ENCODE measurements at places on chromosomes 2 and 18.

DNA sequence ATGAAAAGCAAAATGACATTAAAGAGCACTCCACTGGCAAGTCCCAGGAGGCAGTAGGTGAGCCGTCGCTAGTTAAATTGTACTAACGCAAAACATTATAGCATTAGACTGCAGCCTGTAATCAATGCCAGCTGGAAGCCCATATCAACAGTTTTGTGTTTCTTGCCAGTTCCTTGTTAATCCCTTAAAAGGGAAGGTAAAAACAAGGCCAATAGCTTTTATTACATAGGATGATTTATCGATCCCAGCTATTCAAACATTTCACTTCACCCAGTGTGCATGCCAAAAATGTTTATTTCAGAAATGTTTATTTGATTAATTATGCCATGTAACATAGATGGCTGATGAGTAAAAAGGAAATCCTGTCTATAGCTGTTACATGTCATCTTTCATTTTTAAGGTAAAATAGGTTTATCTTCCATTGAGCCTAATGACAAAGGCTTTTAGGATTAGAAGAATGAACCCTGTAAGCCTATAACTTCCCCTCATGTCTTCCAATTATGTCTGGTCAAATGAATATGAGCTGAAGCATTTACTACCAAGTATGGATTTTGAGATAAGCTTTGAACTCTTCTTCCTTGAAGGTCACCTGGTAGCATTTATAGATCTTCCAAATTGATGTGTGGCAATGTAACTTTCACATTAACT lies 591.2 kb downstream of the RNF144A start:
- DNase-seq = no peak

- no peak for DNase-seq
Observed at GRCh38 chr2:171669121-171669520, 18.1 kb upstream of the DYNC1I2 start.

- DNase-seq = no peak
Observed at GRCh38 chr2:55802067-55802466, 108.4 kb upstream of the PNPT1 start.

DNA sequence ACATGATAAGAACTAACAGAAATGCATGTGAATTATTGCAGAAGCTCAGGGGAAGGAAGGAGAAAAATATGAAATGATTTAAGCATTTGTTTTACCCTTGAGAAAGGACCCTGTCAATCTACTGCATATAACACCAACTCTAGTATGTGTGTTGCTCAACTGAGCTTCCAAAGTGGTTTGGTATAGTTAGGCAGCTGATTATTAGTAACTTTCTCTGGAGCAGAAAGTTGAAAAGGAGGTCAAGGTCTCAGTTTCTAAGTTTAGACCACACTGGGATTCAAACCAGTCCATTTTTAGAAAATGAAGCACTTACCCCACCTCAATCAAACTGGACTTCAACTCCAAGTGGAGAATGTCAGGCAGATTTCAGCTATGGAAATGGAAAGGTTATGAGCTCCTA lies 123.3 kb upstream of the CDC42EP3 start:
- no peak for DNase-seq

DNA sequence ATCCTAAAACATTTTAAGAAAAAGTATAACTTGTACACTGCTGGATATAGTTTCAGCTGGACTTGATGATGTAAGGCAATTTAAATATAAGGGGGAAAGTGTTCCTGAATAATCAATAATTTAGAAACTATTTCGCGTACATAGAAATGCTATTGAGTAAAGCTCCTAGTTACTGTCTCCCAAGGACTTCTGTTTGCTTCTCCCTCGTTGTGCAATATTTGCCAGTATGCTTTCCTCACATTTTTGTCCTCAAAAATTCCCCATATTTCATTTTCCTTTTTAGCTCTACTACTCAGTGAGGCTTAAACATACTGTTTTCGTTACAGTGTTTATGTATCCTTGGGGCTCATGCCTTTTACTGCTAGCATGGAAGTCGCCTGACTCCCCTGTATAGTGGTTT lies 36.9 kb downstream of the ATP9B start:
- no peak for DNase-seq

GRCh38 chr2:96225016-96225533 lies 16.4 kb upstream of the STARD7 start:
- no peak for DNase-seq

GRCh38 chr2:176745543-176746200 lies 466.9 kb upstream of the HNRNPA3 start:
- DNase-seq = no peak

- no peak for DNase-seq
Observed at GRCh38 chr2:149360106-149360505, 29.7 kb downstream of the LYPD6 start.

- peak; percentile 49 for DNase-seq
Observed at GRCh38 chr2:10777111-10777841, 35.3 kb downstream of the PDIA6 start.

GRCh38 chr2:27958711-27959378 lies 68.3 kb downstream of the BABAM2 start:
- no peak for DNase-seq

- DNase-seq = no peak
Observed at GRCh38 chr2:54067851-54068375, 47.5 kb upstream of the ACYP2 start.

DNA sequence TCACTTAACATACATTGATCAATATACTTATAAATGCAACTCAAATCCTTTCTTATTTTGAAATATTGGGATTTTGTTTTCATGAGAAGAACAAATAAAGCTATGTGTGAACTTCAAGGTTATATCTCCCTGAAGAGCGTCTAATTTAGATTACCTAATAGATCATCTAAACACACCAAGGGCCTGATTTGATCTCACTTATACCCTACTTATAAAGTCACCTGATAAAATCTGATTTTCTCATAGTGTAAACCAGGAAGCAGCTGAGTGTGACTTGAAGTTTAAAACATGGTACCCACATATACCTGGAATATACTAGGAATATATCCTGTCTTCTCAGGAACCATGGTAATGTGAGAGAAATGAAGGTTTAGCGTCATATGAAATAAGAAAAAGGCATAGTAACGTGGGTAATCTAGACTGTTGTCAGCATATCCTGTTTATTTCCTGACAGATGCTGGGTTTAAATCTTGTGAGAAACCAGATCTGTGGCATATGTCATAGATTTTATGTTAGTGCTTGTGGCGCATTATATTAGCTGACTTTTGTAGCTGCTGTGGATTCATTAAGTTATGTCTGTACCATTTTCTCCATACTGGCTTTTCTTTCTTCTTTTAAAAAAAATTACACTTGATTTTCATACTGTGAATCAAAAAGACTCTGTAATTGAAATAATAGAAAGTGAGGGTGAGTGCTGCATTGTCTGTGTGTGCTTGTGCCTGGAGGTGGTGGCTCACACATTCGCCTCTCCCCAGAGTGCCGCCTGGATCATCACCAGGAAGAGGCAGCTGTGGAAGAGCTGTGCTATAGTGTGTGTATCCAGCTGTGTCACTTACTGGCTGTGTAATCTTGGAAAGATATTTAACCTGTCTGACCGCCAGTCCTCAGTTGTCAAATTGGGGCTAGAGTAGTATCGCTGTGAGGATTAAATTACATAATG lies 164.0 kb downstream of the MYO3B start:
- no peak for DNase-seq

GRCh38 chr2:101149241-101150192 lies 1.7 kb downstream of the TBC1D8 start:
- DNase-seq = no peak

DNA sequence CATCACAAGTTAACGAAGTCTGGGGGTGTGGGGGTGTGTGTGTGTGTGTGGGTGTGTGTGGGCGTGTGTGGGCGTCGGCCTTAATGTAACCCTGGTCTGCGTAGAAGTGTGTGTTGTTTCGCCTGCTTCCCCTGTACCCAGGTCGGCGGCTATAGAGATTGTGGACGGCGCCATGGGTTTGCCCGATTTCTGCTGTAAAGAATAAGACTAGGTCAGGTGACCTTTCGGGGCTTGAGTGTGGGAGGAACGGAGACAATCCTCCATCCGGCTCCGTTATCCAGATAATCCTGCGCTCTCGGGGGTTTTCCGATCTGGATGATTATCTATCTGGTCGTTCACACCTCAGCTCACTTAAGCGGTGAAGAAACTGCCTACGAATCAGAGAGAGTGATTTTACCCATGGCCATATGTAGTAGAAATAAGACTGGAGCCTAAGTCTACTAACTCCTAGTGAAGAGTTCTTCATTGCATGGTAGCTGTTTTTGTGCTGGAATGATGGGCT lies 543 bp downstream of the HADHB start:
- peak; percentile 87 for DNase-seq

DNA sequence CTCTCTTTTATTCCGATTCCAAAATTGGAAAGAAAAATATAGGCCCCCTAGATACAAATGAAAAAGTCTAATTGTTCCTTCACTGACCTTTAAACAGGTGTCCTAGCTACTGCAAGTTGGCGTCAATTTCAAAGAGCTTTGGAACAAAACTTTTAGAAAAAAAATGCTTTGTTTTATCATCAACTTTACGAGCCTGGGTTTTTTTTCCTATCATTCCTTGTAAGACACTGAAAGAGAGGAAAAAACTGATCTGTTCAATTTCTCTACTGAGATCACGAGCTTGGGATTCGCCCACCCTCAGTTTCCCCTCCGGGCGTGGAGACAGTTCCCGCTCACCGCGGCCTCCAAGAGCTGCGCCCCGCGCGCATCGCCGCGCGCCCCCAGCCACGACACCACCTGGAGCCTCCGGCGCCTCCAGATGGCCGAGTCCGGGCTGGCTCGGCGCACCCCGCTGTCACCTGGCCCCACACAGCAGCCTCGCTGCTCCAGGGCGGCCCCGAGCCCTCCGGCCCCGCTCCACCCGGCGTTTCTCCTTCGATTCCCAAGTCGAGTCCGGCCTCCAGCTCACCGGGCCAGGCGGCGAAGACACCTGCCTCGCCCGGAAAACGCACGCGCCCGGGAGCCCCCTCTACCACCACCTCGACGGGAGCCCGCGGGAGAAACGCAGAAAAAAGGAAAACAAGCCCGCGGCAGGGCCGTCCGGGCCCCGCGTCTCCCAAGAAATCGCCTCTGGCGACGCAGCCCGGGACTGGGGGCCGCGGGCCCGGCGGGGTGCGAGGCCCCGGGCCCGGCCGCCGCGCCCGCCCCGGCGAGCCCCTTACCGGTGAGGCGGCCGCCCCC lies 656 bp downstream of the TBC1D8 start:
- peak; percentile 86 for DNase-seq

DNA sequence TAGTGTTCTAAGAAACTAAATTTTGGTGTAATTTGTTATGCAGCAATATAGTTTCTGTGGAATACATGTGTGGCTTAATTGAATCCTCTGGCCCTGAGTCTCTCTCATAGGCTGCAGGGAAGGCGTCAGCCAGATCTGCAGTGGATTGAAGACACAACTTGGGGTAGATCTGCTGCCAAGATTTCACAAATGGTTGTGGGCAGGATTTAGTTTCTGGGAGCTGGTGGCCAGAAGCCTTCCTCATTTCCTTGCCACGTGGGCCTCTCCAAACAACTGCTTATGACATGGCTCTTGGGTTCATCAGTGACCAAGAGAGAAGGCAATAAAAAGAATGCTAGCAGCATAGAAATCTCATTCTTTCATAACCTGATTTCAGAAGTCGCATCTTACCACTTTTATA lies 28.2 kb downstream of the CCDC102B start:
- no peak for DNase-seq

- no peak for DNase-seq
Observed at GRCh38 chr2:181104512-181105115, 124.2 kb downstream of the UBE2E3 start.

DNA sequence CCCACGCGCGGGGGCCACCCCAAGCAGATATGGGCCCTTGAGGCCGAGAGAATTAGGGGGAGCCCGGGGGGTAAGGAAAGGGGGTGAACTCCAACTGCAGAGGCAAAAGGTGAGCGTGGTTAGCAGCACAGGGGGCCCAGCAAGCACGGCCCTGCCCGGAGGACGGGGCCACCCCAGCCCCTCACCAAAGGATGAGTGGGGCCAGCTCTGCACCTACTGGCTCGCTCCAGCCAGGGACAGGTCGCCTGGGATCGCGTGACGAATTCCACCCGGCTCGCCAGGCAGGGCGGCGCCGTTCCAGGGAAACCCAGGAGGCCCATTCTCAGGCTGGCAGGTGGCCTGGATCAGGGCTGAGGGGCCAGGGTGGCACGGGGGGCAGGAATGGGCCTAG lies 38.6 kb downstream of the BIN1 start:
- no peak for DNase-seq

DNA sequence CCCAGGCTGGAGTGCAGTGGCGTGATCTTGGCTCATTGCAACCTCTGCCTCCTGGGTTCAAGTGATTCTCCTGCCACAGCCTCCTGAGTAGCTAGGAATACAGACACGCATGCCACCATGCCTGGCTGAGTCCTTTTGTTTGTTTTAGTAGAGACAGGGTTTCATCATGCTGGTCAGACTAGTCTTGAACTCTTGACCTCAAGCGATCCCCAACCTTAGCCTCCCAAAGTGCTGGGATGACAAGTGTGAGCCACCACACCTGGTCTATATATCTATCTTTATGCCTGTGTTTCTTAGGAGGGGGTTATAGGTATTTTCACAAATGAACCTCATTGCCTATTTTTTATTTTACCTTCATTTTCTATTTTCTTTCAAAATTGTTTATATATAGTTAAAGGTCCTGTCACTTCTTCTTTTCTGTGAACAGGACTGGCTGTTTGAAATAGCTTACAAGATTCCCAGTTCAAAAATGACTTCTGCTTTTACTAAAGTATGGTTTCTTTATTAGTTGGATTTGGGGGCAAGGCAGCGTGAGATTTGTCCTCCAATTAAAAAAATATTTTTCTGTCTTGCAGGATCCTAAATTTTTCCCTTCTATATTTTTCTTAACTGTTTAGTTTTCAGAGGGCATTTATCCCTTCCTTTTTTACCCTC lies 16.4 kb upstream of the MARCHF7 start:
- no peak for DNase-seq

DNA sequence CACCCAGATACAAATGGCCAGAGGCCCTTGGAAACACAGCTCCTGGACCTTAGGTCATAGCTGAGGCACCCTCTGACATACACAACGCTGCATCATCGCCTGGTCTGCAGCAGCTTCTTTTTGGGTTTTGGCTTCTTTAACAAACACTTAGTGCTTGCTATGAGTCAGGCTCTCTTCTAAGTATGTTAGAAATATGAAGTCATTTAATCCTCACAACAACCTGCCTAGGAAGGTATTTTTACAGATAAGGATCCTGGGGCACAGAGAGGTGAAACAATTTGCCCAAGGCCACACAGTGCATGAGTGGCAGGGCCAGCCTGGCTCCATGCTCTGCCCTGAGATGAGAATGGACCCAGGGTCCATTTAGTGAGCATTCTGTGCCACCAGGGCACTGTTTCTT lies 96.6 kb downstream of the TMEM17 start:
- DNase-seq = no peak

- no peak for DNase-seq
Observed at GRCh38 chr18:61127714-61128467, 205.3 kb upstream of the CDH20 start.

GRCh38 chr2:113847144-113847543 lies 42.7 kb upstream of the ACTR3 start:
- DNase-seq = no peak

GRCh38 chr2:43307046-43307445 lies 80.6 kb upstream of the ZFP36L2 start:
- no peak for DNase-seq

DNA sequence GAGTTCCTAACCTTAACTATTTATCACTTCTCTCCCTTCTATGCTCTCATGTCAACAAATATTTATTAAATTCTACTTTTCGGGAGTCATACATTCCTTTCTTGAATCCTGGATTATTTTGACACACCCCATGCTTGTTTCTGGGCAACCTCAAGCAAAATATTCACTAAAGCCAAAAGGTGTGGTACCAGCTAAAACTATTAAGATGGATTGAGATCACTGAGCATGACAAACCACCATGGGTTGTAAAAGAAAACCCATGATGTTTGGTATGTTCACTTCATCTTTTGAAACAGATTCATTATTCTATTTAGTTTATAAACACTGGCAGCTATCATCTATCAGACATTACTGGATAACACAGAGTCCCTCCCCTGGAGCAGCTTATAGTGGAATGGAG lies 32.5 kb downstream of the DPP4 start:
- no peak for DNase-seq
